ENCODE measurements at places on chromosomes 7 and 10.

DNA sequence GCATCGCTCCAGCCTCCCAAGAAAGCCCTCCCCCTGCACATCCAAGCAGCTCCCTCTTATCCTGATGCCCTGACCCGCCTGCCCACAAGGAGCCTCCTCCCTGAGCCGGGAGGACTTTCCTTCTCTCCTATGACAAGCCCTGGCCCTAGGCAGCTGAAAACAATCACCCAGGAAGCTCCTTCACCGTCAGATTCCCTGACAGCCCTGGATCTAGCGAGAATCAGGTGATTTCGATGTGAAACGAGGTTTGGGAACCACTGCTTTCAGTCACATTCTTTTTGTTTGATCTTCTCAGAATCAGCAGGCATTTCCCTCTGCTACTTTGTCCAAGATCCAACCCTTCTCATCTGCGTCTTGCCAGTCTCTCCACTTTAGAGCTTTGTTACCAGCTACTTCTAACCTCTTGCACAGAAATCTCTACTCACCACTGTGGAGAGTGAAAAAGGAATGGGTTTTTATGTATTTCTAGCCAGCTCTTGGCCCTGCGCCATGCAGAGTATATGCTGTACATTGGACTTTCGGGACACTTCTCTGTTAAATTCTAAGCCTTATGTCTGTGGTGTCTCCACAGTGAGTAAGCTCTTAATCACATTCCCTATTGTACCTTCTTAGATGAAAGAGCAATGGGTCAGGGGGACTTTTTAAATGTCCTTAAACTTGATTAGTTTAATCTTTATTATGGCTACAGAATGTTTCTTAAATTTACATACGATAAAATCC is 253.2 kb upstream of the C7orf33 start:
- no peak for DNase-seq

- no peak for DNase-seq
Measured at GRCh38 chr7:144048648-144049047, at the start of gene OR2A5. TSS of gene OR2A5 (plus strand) at chr7:144048948. CDS start at chr7:144050402, 1,454 bp downstream.

GRCh38 chr10:68446179-68446578 is 25.6 kb downstream of the DNA2 start:
- no peak for DNase-seq

DNA sequence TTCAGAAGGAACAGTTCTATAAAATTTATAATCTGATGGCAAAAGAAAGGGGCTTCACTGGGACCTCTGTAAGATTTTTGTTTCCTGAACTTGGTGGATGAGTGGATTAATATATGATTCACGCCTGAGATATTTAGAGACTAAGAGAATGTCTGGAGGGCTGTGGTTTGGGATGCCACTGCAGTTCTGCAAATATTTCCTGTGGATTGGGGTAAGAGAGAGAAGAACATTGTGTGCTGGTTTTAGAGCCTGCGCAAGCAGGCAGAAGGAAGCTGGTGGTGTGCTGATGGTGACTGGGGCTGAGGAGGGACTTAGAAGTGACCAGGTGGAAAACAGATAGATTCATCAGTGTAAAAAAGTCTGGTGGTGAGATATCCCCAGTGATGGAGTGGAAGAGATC is 87.0 kb downstream of the SUGCT start:
- no peak for DNase-seq

- no peak for DNase-seq
Measured at GRCh38 chr10:80506189-80506575, 31.5 kb upstream of the SH2D4B start.

- no peak for DNase-seq
Measured at GRCh38 chr10:131438665-131439064, 127.1 kb upstream of the TCERG1L start.

- DNase-seq, result no peak
Measured at GRCh38 chr10:79190740-79191261, 122.0 kb downstream of the ZMIZ1 start.

DNA sequence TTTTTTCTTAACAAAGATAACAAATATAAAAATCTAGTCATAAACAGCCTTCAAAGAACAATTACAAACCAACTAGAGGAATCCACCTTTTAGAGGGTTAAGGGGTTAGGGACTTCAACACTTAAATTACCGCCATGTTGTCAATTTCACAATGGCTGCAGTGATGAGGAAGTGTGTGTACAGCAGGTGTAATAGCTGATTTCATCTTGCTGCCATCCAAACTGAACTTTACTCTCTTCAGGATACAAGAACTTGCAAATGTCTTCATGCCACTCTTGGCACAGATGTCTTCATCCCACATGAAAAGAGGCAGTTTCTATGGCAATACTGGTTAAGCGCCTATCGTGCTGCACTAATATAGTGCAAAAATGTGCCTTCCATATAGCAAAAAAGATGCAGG is 401.0 kb downstream of the PHF14 start:
- no peak for DNase-seq

DNA sequence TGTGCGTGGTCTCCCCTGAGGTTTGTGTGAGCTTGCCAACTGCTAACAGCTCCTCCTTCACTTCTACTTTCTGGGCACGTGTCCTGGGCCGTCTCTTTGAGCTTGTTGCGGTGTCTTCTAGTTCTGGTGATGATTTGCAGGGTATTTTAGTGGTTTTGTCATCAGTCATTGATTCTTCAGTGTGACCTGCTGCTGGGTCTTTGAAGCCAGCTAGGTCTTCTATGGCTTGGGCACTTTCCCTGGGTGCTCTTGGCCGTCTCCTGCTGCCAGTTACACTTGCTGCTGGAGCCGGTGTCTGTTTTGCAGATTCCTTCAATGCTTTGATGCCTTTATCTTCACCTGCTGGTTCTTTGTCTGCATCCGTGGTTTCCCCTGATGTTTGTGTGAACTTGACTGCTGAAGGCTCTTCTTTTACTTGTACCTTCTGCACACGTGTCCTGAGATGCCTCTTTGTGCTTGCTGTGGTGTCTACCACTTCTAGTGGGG is 23.0 kb downstream of the MKI67 start:
- DNase-seq, result no peak

DNA sequence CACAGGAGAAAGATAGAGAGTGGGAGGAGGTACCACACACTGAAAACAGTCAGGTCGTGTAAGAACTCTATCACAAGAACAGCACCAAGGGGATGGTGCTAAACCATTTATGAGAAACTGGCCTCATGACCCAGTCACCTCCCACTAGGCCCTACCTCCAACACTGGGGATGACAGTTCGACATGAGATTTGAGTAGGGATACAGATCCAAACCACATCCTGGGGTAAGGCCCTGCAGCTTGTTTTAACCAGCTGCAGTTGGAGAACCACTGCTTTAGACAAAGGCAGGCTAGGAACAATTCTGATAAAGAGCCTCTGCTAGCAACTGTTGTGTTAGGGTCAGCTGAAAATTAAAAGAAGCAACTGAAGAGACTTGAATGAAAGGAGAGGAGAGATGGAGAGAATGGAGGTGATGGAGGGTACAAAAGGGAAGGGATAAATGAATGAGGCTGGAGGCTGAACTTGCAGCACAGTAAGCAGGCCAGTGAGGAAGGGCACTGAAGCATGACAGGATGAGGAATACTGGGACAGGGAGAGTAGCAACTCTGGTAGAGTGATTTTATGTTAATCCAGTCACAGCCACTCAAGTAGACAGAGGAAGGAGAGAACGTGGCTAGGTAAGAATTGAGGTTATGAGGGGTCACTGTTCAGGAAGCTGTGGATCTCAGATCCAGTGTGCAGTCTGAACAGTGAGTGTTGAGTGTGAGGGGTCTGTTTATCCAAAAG is 23.6 kb downstream of the MEST start:
- no peak for DNase-seq

DNA sequence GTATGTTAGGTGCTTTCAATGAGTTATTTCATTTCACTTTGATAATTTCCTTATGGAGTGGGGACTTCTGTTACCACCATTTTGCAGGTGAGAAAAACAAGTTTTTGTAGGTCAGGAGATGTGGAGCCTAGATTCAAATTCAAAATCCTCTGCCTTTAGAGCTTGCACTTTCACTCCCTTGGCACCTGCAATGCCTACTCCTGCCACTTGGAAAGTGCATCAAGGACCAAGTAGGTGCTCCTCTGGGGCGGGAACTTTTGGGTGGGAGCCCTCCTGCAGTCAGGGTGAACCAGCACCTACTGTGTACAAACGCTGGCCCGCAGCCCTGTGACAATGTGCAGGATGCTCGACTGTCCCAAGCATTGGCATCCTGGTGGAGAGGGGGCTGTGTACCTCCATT is 199.0 kb downstream of the EMX2 start:
- no peak for DNase-seq

GRCh38 chr10:102460836-102461186 is 9.5 kb upstream of the C10orf95 start:
- DNase-seq, result no peak

DNA sequence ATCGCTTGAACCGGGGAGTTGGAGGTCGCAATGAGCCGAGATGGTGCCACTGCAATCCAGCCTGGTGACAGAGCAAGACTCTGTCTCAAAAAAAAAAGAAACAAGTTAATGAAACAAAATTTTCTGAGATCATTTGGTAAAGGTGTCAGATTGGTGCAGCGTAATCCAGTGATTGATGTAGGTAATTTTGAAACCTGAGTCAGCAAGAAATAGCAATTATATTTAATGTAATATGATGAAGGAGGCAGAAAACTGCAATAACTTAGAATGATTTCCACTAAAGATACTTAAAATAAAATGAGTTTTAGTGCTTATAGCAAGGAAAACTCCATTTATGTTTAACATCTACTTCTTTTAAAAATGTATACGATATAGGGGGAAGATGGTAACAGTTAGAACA is 1049.8 kb upstream of the C7orf33 start:
- DNase-seq, result no peak

- no peak for DNase-seq
Measured at GRCh38 chr7:53383131-53383530, 347.7 kb downstream of the POM121L12 start.

DNA sequence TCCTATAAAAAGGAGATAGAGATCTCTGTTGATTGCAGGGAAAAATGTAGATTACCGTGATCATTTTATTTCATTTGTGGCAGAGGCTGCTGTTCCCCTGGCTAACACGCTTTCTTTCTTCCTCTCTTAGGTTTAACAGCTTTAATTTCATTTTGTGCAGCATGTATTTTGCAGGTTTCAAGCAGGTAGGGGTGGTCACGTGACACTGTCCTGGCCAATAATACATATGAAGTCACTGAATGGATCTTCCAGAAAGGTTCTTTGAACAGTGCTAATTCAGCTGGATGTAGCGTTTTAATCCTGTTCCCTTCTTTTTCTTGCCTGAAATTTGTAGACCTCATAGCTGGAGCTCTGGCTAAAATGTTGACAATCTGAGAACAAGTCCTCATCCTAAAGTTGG is 3.6 kb upstream of the EPHB6 start:
- no peak for DNase-seq

DNA sequence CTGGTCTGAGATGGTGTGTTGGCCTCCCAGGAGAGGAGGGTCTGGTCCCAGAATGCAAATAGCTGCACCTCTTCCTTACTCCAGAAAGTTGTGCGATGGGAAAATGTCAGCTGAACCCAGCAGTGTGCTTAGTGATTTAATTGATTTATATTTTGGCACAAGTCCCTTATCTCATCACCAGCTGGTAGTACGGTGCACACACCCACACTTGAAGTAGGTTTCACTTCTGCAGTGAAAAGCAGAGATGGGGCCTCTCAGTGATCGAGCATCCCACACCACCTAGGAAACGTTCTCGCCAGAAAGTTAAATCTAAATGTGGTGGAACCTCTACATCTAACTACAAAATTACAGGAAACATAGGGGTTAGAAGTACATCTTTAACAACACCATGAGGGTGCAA is 80.4 kb downstream of the UBE3C start:
- DNase-seq, result no peak

DNA sequence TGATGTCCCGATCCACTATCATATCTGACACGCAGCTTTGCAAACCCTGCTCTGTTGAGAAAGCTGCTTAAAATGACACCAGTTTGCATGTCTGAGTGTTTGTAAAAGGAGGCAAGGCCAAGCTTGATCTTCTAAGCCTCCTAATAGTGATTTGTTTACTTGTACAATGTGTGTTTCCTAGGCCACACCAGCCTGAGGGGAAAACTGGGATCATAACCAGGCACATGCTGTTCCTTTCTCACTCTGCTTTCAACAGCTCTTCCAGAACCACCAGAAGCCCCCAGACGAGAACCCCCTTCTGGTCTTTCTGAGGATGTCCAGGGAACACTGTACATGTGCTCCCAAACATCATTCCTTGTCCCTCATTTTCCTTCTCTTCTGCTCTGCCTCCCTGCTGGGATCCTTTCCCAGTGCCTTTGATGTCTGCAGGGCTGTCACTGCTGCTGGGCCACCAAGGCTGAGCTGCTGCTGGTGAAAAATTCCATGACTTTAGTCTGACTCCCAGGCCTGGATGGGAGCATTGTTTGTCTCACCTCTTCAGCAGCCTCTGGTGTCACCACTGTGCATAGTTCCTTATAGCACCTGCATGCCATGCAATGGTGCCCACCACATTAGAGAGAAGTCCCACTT is 4.0 kb upstream of the LGI1 start:
- DNase-seq, result no peak

GRCh38 chr7:108452707-108453106 is 3.5 kb downstream of the NRCAM start:
- peak; percentile 15 for DNase-seq

- DNase-seq, result no peak
Measured at GRCh38 chr7:157054927-157055326, 44.5 kb upstream of the MNX1 start.

DNA sequence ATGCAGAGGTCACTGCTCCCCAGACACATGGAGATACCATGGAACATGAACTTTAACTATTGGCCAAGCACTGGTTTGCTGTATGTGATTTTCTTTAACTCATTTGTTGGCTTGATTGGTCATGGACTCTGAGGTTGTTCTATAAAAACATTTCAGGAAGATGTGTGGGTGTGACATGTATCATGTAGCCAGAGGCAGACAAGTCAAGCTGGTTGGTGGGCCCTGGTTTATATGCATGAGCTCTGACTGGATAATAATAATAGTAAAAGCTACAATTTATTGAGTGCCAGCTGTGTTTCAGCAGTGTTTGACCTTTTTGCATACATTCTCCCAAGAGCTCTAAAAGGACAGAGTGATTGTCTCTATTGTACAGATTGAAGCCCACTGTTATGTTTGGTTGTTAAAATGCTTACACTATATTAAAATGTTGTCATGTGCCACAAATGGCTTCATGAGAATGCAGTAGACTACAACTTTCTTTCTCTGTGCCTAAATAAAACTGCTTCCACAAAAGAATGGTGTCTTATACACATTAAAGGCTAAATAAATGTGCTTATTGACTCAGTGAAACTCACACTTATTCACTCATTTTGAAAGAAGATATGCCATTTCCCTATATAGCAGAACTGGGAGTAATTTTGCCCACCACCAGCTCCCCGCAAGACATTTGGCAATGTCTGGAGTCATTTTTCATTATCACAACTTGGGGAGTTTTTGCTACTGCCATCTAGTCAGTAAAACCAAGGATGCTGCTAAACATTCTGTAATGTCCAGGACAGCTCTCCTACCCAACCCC is 243.6 kb upstream of the NFE2L3 start:
- DNase-seq, result no peak

All from NCI-H2081 (cell line).